ENCODE measurements at places on chromosomes 1 and 21.

DNA sequence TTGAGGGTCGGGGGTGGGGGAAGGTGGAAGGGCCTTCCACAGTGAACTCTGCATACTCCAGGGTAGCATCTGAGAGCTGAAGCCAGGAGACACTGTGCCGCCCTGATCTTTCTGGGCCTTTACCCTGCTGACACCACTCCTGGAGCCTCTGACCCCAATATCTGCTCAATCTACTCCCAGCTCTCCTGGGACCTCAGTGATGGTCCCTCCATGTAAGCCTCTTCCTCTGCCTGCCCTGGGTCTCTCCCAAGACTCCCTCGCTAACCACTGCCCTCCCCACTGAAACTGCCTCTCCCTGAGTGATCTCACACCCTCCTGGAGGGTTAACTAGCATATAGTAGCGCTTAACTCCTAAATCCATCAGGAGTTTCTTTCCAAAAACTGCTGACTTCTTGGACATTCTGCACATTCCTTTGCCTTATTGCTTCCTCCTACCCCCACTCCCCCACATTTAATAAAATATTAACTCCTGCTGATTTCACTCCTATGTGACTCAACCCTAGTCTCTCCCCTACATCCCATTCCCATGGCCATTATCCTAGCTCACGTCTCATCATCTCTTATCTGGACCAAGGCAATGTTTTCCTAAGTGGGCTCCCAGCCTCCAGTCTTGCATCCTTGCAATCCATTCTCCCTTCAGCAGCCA is 145.6 kb downstream of the HMGB4 start:
- DNase-seq: no peak

DNA sequence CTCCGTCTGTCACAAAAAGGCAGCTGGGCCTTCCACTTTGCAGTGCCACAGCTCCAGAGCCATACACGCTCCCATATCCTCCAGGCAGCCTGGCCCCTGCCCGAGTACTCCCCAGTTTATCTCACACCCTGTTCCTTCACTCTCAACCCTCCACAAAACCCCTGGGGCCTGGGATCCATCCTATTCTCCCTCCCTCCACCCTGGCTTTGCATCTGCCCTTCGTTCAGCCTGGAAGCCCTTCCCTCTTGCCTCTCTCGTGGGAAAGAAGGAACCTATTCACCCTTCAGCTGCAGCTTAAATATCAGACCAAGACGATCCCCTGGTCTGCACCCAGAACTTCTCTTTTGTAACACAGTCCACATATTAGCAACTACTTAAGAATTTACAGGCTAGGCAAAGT is 56.7 kb downstream of the CAMK2N1 start:
- DNase-seq: no peak

GRCh38 chr1:212205843-212206242 is 79.4 kb upstream of the PPP2R5A start:
- DNase-seq: no peak

DNA sequence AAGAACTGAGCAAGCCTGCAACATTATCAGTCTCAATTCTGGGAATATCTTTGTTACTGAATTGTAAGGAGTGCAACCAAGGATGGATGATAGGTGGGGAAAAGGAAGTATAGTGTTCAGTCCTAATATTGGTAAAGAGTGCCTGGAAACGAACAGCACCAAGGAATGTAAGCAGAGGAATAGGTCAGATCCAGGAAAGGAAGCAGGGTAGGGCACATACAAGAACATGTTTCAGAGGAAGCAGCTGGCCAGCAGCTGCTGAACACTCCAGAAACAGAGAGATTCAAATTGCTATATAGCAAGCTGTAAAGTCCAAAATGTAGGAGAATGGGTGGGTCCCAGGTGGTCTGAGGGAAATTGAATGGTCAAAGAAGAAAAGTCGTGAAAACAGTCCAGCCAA is 37.9 kb downstream of the CRB1 start:
- no peak for DNase-seq

DNA sequence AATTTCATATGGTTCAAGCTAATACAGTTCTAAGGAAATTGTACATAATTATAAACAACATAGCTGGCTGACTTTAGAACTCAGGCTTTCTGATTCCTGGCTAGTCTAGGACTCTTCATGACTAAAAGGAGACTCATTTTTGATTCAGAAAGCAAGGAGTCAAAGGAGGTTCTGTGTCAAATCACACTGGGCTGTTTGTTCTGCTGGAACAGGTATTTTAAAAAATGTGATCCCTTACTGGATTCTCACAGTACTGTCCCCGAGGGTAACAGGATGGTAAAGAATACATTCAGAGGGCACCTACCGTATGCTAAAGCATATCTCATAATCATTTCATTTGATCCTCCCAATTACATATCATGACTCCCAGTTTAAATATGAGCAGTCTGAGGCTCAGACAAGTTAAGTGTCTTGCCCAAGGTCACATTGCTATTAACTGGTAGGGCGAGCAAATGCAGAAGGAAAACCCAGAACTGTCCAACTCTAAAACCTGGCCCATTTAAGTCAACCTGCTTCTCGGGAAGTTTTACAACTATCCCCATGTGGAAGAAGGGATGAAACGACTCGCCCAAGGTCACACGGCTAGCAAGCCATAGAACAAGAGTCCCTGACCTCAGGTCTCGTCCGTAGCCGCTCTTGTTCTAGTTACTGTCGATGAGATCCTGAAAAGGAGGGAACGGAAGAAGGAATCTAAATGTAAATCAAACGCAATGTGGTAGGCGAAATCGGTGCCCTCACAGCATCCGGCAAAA is 675 bp downstream of the MYSM1 start:
- no peak for DNase-seq

DNA sequence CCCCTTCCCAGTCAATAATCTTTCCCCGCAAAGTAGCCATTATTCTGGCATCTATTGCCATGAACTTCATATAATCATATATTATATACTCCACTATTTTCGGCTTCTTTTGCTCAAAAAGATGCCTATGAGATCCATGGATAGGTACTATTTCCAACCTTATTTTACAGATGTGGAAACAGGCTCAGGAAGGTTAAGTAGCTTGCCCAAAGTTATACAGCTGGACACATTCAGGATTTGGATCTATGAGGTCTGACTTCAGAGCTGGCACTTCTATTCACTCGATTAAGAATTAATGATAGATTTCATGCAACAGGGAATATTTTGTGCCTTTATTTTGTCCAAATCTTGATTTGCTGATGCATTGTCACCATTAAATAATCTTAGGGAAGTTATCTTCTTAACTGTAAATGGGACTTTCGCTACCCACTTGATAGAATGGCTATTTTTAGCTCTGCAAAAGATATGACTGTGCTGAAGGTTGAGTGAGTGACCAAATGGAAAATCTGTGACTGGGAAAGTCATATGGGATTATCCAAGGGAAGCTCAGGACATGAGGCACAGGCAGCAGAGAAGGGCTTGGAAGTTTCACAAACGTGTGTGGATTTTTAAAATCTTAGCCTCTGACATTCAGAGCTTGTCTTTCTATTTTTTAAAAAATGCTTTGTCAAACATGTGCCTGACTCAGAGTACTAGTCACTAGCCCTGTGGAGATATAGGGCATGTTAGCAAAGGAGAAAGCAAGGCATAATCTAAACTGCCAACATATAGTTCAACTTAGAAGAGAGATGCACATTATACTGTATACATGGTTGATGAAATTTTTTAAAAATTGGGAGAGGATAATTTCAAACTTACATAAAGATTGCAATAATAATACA is 36.5 kb downstream of the GIPC2 start:
- DNase-seq: no peak

DNA sequence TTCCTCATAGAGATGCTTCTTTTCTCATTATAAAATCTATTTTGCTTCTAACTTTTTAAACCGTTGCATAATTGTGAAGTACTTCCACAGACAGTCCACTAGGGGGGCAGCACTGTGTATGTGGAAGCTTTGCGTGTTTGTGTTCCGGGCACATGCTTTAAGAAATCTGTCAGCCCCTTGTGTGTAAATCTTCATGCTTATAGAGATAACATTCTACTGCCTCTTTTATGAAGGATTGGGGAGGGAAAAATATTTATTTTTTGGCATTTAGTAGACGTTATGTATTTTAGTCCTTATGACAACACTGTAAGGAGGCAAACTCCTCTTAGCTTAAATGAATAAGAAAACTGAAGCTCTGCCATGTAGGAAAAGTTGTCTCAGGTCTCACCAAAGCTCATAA is 157.3 kb upstream of the PTGFR start:
- no peak for DNase-seq

- peak; percentile 5 for DNase-seq
Measured at GRCh38 chr1:193884848-193885558, 698.6 kb upstream of the B3GALT2 start.
